ENCODE measurements at places on chromosomes 5 and 9. TPM values are rescaled to one million over a fixed set of nuclear protein-coding genes. Genes with fewer than 3 reads are reported as not detected.

PHF24 gene
- total RNA-seq: not detected

PRSS3 gene
- total RNA-seq: 19.8 TPM

EFNA5 gene
- total RNA-seq: 2.9 TPM

ARID3C gene
- not detected for total RNA-seq

ZFP2 gene
- total RNA-seq: 0.60 TPM
